ENCODE measurements at places on chromosomes 12 and 14.

DNA sequence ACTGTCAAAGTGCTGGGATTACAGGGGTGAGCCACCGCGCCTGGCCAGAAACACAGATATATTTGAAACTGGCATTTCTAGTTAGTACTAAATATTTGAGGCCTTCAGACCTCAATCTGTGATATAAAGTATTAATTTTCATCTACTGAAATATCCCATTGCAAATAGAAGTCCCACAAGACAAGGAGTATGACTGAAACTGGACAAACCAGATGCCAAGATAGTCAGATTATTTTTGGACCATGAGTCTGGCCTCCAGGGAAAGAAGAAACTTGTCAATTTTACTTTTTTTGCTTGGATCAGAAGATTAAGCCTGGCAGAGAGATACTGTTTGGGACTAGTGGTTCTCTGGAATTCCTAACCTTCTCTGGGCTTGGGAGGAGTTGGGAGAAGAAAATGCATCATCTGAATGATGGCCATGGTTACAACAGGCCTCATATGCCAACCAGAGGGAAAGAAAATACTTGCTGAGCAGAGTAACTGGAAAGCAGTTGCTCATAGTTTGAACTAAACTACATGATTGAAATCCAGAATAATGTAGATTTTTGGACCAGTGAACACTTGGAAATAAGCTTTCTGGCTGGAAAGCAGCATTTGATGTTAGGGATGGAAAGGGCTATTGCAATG lies 2.9 kb upstream of the SMOC1 start:
- DNase-seq, result no peak

DNA sequence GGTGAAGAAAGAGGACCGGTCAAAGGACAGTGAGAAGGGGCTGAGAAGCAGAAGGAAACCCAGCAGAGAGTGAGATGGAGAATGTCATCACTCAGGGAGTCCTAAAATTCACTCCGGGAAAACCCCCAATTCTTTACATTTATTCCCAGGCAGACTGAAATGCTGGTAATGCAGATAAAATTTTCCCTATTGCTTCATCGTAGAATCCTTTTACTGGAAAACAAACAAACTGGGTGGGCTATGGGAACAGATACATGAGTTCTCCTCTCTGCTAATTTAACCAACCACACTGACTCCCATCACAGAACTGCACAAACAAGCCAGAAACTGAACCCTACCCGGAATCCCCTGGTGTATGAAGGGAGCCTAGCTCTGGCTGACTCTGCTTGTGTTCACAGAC lies 20.9 kb downstream of the HEBP1 start:
- no peak for DNase-seq

- no peak for DNase-seq
Measured at GRCh38 chr14:51012055-51012454, 67.8 kb upstream of the PYGL start.

DNA sequence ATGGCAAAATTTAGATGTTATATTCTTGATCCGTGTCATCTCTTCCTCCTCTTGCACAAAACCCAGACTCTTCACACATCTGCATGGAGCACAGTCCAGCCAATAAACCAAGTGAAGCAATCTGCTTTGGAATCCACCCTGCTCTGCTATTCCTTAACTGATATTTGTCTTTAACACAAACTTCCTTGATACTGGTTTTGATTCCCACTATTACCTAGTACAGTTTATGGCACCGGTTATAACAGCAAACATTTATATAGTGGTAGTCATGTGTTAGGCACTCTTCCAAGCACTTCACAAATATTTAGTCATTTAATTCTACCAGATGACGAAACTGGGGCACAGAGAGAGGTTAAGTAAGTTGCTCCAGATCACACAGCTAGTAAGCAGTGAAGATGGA lies 12.5 kb downstream of the STYK1 start:
- DNase-seq, result no peak

- DNase-seq, result no peak
Measured at GRCh38 chr12:94172973-94173372, 24.6 kb downstream of the PLXNC1 start.

- DNase-seq, result no peak
Measured at GRCh38 chr12:57810450-57810849, 8.1 kb downstream of the AVIL start.

DNA sequence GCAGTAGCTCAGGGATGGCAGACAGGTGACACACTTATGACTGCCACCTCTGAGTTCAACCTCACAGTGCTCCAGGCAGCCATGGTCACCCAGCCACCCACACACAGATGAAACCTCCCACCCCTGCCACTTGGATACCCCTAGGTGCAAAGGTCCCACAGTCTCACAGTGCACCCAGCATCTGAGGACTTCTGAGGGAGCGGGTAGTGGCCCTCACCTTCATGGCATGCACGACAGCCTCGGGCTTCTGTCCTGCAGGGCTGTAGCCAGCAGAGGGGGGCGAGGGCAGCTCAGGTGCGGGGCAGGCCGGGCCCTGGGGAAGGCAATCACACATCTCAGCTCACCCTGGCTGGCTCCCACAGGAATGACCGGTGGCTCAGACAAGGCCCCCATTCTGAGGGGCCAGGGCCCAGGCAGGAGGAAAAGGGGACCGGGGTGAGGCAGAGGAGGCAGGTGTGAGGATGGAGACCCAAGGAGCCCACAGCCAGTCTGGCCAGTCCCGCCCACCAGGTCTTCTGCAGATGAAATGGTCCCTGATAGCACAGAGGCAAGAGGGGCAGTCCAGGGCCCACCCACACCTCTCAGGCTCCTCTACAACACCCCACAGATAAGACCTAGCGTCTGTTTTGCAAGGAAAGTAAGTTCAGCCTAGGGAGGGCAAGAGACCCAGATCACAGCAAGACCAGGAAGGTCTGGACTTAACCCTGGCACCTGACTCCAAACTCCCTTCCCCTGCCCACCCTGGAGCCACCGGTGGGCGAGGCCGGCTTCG lies 35.8 kb downstream of the CCNK start:
- no peak for DNase-seq

GRCh38 chr14:45210159-45210558 lies 42.8 kb downstream of the MIS18BP1 start:
- DNase-seq, result no peak

DNA sequence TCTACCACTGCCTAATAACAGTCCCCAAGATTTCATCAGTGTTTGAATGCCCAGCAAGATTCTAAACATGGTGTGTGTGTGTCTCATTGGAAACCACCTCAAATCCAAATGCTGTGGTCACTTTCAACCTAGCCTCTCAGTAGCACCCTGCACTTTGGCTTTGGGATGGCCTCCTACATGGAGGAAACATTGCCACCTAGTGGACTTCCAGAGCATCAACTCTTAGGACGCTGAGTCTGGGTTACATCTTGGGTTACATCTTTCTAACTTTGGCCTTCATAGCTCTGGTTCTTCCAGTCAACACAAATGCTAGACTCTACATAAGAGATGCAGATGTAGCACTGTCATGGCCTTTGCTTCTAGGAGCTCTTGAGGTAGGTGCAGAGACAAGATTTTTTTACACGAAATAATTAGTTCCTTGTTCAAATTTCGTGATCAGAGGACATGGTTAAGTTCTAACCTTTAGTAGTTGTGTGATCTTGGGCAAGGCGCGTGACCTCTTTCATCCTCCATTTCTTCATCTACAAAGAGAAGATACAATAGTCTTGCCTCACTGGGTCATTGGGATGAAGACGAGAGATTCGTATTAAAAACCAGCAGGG lies 113.5 kb upstream of the VASH1 start:
- no peak for DNase-seq

DNA sequence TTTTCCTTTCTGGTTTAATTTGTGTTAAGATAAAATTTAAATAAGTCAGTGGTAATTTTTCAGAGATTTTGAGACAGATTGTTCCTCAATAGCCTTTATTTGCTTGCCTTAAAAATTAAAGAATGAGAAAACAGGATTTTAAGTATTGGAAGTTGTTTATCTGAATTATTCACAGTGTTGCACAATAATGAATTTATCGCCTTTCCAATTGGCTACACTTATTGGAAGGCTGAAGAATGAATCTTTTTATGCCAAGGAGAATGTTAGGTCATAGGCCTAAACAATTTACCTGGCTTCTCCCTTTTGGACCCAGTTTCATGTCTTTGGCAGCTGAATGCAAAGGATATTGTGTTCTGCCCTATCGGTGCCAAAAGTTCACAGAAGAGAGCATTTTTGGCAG lies 250.2 kb downstream of the NPAS3 start:
- DNase-seq, result no peak

DNA sequence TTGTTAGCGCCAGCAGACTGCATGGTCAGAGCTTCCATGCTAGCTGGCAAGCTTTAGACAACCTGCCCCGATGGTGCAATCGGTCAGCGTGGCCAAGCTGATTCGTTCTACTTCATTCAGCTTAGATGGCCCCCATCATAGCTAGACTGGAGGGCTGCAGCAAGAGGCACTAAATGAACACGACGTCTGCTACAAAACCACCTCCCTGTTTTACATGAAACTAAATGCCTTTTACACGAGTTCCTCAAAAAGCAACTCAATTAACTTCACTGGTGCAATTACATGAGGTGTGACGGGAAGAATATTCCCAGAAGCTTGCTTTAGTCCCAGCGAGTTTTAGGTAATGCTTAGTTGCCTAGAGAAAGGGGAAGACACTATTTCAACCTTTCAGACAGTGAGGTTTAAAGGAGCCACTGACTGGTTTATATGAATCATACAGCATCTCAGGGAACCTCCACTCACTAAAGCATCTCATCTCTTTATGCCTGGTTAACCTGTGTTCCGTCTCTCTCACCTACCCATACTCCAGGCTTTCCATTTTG lies 8.4 kb downstream of the NIN start:
- no peak for DNase-seq

- no peak for DNase-seq
Measured at GRCh38 chr12:74537126-74537706, 419 bp upstream of the ATXN7L3B start.

- no peak for DNase-seq
Measured at GRCh38 chr14:50859296-50859624, 12.6 kb upstream of the ABHD12B start.

DNA sequence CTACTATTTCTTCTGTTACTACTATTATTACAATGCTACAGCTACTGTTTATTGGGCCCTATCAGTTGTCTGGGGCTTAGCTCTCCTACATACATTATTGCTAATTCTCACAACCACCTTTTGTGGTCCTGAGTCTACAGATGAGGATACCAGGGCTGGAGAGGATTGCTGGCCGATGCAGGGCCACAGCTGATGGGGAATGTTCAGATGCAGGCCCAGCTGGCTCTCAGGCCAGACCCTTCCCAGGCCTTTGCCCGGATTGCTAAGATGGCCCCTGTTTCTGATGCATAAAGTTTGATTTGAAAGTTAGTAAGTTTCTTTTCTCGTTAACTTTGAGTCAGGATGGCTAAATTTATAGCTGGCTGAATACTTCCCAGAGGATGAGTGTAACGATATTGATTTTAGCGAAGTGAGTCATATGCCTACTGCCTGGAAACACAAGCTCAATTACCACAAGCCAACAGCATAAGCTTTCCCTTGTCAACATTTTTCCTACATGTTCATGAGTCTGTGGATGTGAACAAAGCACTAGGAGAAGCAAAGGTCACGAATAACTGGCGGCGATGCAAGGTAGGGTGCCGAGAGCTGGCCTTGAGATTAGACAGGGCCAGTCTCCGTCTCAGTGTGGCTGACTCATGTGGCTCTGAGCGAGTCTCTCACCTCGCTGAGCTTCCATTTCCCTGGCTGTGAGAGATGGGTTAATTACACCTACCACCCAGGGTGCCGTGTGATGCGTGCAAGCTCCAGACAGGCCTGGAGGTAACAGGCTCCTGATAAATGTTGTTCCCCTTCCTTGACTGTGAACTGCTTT lies 111.0 kb downstream of the BEGAIN start:
- no peak for DNase-seq

- no peak for DNase-seq
Measured at GRCh38 chr14:29821661-29822429, 105.8 kb downstream of the PRKD1 start.

DNA sequence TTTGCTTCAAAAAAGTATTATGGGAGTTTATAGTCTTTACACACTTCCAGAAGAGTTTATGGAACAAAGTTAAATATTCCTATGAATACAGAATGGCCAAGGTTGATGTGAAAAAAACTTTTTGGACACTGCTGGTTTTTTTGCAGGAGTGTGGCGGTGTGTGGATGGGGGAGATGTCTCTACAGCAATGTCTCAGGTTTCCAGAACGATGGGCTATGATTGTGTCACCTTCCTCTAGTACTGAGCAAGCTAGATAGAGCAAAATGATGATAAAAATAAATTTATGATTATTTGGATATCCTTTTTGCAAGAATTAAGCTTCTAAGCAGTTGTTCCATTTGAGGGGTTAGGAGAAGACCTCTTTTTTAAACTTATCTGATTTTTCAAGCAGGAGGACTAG lies 37.9 kb downstream of the FBXO34 start:
- no peak for DNase-seq

DNA sequence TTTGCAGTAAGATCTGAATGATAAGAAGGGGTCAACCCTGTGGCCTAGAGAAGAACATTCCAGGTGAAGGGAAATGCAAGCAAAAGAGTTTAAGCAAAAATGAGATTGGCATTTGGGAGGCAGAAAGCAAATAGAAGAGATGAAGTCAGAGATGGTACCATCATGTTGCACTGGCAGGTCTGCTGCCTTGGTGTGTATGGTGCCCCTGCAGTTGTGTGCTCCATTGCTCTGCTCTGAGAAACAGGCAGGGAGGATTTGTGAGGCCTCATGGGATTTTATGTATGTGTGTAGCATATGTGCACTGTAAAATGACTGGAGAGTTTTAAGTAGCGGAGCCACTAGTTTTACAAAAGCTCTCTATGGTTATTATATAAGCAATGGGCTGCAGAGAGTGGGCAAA lies 6.6 kb downstream of the LDHB start:
- no peak for DNase-seq

- no peak for DNase-seq
Measured at GRCh38 chr12:20395791-20396550, 27.6 kb downstream of the PDE3A start.

GRCh38 chr12:88726806-88727720 lies 146.8 kb upstream of the KITLG start:
- DNase-seq, result no peak

- no peak for DNase-seq
Measured at GRCh38 chr14:44211718-44212117, 295.4 kb downstream of the FSCB start.

DNA sequence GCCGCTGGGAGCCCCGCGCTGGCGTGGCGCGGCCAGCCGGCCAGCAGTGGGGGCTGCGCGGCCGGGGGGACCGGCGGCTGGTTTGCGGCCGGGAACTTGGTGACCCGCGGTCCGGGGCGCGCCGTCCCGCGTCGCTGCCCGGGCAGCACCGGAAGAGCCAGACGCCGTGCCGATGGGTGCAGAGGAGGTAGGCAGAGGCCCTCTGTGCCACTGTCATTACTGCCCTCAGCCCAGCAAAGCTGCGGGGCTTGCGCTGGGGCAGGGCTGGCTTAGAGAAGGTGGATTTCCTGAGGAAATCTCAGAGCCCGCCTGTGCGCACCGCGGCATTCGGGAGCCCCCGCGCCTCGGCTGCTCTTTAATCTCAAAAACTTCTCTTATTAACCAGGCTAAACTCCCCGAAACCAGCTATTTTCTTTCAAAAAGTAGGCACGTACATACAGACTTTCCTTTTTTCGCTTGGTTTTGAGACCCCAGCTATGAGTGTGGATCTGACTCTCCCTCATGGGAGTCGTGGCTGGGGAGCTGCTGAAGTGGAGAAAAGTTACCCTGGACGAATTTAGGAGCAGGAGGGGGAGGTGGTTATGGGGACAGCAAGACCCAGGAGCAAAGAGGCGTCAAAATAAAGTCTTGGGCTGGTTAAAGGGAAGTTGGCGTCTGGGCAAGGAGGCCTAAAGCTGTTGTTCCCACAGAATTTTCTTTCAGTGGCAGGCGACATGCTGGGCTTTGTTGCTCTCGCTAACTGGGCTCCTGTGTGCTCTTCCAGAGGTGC lies 802 bp downstream of the SUSD6 start:
- DNase-seq, result no peak

- no peak for DNase-seq
Measured at GRCh38 chr14:21066882-21067502, 3.1 kb upstream of the ARHGEF40 start.
